Foreskin fibroblast (primary cell): ENCODE measurements at places on chromosomes 4 and X.

GRCh38 chrX:107669885-107670628 is 41.7 kb downstream of the PRPS1 start:
- DNase-seq: no peak

DNA sequence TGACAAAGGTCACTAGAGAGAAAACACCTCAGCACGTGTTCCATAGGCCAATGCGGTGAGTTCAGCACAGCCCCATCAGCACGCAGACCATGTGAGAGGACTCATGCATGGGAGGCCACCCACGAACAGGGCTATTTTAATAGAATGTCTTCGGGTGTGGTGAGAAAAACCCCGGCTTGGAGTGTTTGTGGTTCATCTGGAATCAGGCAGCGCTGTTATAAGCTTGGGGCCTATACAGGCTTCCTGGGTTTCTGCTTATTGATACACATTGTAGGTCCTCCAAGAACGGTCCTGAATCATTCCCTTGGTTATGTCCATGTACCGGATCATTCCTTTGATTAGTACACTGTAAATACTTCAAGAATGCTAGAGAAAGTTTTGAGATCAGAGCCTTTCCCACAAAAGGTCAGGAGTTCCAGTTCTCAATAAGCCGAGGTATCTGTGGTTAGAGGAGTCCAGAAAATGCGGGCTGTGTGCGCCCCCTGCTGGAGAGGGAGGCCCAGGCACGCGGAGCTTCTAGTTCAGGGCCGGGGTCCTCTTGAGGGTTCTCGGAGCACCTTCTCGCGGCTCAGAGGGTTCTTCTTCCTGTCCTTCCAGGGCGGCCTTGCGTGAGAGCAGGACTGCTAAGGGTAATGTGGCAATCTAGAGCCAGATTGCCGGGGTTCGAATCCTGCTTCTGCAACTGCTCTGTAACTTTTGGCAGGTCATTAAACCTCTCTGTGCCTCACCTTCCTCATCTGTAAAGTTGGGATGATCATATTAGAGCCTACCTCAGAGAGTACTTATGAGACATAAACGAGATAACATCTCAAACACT is 51.8 kb downstream of the TLR10 start:
- DNase-seq: peak; percentile 81

GRCh38 chr4:52576326-52576725 is 82.8 kb downstream of the USP46 start:
- no peak for DNase-seq

- DNase-seq: peak; percentile 70
These were observed 202.0 kb downstream of the DCLK2 start for GRCh38 chr4:150280081-150280895.

DNA sequence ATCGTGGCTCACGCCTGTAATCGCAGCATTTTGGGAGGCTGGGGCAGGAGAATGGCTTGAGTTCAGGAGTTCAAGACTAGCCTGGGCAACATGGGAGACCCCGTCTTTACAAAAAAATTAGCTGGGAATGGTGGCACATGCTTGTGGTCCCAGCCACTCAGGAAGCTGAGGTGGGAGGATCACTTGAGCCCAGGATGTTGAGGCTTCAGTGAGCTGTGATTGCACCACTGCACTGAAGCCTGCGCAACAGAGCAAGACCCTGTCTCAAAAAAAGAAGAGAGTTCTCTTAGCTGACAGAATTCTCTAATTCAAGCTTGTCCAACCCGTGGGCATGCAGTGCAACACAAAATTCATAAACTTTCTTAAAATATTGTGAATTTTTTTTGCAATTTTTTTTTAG is 95.6 kb upstream of the CBR4 start:
- DNase-seq: no peak

- DNase-seq: peak; percentile 63
These were observed 38.2 kb downstream of the EDNRA start for GRCh38 chr4:147518846-147519767.

DNA sequence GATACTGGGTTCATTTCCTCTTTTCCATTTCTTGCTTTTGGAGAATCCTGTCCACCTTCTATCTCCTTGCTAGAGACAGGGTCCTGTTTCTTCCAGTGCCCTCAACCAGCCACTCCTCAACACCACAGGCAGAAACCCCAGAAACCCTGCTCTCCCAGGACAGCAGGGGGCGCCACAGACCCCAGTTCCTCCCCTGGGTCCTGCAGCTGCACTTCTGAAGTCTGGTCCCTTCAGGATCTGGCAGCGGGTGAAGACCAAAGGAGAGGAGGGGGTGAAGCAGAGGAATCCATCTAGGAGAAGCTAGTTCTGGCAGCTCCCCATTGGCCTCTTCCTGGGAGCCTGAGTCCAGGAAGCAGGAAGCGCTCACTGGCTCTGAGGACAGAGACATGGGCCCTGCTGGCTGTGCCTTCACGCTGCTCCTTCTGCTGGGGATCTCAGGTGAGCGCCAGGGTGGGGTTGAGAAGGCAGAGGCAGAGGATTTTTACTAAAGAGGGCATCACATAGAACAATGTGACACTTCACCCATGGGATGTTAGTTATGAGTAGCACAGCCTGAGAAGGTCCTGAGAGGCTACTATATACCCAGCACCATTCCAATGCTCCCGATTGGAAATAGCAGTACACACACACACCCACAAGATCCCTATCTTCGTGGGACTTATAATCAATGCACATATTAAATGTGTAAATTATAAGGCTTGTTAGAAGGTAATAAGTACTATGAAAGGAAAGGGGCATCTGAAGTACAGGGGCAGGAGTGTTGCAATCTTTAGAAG is at the start of gene PRSS48:
Gene PRSS48, plus strand, starts transcription at position 375 of the 776 bp plus-strand sequence. Its CDS starts 12 bp downstream, at position 387.
- DNase-seq: peak; percentile 71

DNA sequence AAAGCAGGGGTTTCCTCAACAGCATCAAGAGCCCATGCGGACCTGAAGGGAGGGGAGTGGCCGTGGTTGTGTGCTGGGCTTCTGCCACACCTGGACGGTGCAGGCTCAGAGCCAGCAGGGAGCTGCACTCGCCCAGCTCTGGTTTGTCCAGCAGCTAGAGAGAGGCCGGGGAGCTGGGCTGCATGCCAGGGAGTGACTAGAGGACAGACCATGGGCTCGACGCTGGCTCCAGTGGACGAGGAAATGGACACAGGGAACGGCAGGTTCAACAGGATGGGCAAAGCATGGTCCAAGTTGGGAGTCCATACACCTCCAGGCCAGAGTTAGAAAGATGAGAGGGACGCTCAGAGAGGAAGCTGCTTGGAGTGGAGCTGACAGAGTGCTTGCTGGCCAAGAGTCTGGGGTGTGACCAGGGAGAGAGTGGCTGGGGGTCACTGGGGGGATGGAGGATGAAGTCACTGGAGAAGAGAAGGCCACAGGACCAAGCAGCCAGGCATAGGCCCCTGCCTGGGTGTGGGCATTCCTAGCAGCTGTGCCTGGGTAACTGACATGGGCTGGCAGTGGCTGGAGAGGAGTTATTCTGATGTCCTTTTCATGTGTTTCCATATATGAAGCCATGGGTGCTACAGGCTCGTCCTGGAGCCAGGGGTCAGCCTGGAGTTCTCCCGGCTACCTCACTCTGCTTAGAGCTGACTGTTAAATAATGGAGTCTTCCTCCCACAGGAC is 42.8 kb downstream of the HTT-AS start:
- no peak for DNase-seq

DNA sequence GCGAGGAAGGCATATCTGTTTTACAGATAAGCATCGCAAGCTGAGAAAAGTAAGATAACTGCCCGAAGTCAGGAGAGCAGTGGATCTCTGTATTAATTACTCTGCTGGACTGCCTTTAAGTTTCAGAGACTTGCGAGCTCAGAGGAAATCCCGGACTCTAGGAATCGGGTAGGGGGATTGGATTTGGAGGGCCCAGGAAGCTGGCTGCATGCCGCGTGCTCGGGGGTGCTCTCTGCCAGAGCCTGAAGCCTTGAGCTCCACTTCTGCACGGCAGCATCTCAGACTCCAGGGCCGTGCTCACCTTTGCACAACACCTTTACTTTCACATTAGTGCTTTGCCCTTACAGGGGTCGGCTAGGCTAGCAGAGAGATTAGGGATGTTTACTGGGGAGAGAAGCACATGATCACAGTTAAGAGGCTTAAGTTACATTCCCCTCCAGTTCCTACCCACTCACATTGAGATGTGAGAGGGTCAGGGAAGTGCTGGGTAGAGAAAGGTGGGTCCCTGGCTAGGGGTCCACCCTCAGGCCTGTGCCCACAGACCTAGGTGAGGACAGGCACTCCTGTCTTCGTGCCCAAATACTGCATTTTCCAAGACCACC is 57.0 kb downstream of the TRIML1 start:
- DNase-seq: no peak
